ENCODE measurements at places on chromosomes 6 and 20. TPM values are rescaled to one million over a fixed set of nuclear protein-coding genes. Genes with fewer than 3 reads are reported as not detected.

Gene OTOR
- not detected for total RNA-seq

Gene CRISP3
- not detected for total RNA-seq

Gene PACSIN1
- total RNA-seq = 0.07 TPM

Gene ANGPT4
- total RNA-seq = 0.03 TPM

Gene MUCL3
- total RNA-seq = 0.10 TPM

Gene FAM83B
- 0.02 TPM for total RNA-seq

Gene HLA-DOB
- 0.05 TPM for total RNA-seq

Gene RNF144B
- 0.37 TPM for total RNA-seq

Gene SRMS
- total RNA-seq = 0.25 TPM

Gene TFAP2A
- total RNA-seq = 6.3 TPM

Gene RSPH4A
- 0.12 TPM for total RNA-seq

Gene ANKRD66
- total RNA-seq = not detected

Gene KIF25
- not detected for total RNA-seq

Gene SPATA25
- total RNA-seq = 0.30 TPM

Gene PDE7B
- 0.61 TPM for total RNA-seq

Gene EIF2S2
- 87.2 TPM for total RNA-seq

Gene SLC22A2
- total RNA-seq = not detected

Gene ABHD12
- 160 TPM for total RNA-seq

Gene CLIC1
- 475 TPM for total RNA-seq

Gene EEF1E1
- 59.5 TPM for total RNA-seq

Gene SLX4IP
- 2.3 TPM for total RNA-seq

Gene GJA1
- 62.2 TPM for total RNA-seq

Gene FAM210B
- total RNA-seq = 10.4 TPM

Gene CCM2L
- 0.45 TPM for total RNA-seq

Gene DCDC2
- 1.9 TPM for total RNA-seq

Gene TBX18
- 18.9 TPM for total RNA-seq

Gene LHFPL5
- 0.23 TPM for total RNA-seq

Gene BAG2
- total RNA-seq = 6.8 TPM

Gene NFATC2
- 8.5 TPM for total RNA-seq

Gene XKR7
- not detected for total RNA-seq

Gene TUBB1
- 0.02 TPM for total RNA-seq

Gene SLC52A3
- 0.38 TPM for total RNA-seq

Gene ASF1A
- total RNA-seq = 7.9 TPM

Gene VNN1
- 0.07 TPM for total RNA-seq

Gene RIPOR2
- total RNA-seq = 0.73 TPM

Gene RBBP8NL
- 0.91 TPM for total RNA-seq

Gene COL19A1
- total RNA-seq = not detected

Gene ZSCAN16
- total RNA-seq = 3.8 TPM

Gene GSTA1
- 0.07 TPM for total RNA-seq

Gene ARFGEF3
- 0.55 TPM for total RNA-seq

Gene RSPO4
- total RNA-seq = 0.03 TPM

Gene TTBK1
- total RNA-seq = 0.05 TPM

Gene SAMD3
- not detected for total RNA-seq

Gene SLPI
- 10.9 TPM for total RNA-seq

Gene HSPA12B
- 0.70 TPM for total RNA-seq

Gene PRICKLE4
- total RNA-seq = 0.75 TPM

Gene C20orf144
- 0.11 TPM for total RNA-seq

Gene PLEKHG1
- 0.45 TPM for total RNA-seq

Gene COL21A1
- 0.84 TPM for total RNA-seq

Gene ARMH2
- total RNA-seq = not detected

Gene RGS17
- total RNA-seq = 5.8 TPM

Gene ABHD16A
- 14.2 TPM for total RNA-seq

Gene SPDEF
- 1.7 TPM for total RNA-seq
